ENCODE measurements at places on chromosomes 2 and 18.
A peak's percentile ranks its signal among the peaks of the same experiment; 100 is the strongest.

GRCh38 chr2:218894151-218894879, 13.7 kb downstream of the WNT10A start:
- no peak for DNase-seq

DNA sequence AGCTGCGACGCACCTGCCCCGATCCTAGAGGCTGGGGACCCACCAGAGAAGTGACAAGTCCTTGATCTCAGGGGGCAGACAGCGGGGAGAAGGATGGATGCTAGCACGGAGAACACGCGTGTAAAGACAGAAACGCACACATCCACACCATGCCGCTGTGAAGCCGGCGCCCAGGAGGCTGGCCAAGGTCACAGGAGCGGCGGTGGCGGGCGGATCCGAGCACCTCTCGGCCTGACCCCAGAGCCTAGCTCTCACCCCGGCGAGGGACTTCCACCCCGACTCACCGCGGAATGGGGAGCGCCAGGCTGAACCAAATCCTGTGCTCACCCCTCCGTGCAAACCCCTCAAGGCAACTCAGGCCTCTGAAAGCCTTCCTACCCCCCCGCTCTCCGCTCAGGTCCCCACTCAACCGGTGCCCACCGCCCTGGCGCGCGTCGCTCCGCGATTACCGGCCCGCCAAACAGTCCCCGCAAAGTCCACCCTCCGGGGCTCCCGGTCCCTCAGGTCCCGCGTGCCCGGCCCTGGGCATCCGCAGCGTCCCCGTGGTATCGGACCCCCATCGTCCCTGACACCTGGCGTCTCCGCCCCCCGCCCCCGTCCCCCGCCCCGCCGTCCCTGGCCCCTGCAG, 460 bp upstream of the LRRFIP1 start:
- peak; percentile 42 for DNase-seq

DNA sequence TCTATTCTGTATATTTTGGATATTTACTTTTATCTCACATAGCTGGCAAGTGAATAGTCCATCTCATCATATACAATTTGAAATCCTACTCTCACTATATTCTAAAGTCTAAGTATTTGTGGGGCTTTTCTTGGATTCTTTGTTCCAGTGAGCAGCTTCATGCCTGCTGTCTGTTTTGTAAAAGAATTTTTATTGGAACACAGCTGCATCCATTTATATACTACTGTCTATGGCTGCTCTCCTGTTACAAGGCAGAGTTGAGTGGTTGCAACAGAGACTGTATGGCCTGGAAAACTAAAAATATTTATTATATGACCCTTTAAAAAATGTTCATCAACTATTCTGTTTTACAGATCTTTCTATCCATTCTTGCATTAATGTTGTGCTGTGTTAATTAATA, 193.3 kb upstream of the KLHL14 start:
- DNase-seq = no peak

DNA sequence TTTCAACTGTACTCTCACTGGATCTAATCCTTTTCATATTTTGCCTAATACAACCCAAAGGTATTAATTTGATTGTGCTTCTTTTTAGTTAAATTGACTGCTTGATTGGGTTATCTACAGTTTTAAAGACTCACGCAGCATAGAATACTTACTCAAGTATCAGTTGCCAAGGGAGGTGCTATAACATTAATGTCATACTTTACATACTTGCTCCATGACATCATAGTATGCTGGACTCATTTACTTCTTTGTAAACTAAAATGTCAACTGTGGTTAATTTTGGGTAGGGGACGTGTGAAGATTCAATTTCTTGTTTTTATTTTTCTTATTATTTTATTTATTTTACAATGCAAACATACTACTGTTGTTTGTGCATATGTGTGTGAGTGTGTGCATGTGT, 716.2 kb upstream of the VRK2 start:
- DNase-seq = no peak

GRCh38 chr2:28432362-28432761, 39.7 kb downstream of the FOSL2 start:
- no peak for DNase-seq

- DNase-seq = no peak
These were observed 150.9 kb downstream of the ACTR3 start for GRCh38 chr2:114040826-114041225.

GRCh38 chr2:182652326-182652725, 63.7 kb upstream of the DNAJC10 start:
- DNase-seq = no peak

DNA sequence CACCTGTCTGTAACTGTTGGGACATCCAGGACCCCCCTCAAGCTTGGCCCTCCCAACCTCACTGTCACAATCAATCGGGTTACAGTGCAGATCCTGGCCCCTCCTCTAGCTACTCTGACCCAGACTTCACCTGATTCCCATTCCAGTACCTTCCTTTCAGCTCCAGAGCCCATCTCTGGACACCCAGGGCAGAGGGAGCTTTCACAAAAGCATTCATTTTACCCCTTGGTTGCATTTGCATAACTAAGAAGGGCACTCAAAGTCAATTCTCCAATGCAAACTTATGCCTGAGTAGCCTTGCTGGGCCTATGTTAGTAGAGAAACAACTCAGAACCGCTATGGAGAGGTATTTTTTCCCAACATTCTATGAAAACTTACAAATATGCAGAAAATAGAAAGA, 7.4 kb downstream of the ZAP70 start:
- no peak for DNase-seq

DNA sequence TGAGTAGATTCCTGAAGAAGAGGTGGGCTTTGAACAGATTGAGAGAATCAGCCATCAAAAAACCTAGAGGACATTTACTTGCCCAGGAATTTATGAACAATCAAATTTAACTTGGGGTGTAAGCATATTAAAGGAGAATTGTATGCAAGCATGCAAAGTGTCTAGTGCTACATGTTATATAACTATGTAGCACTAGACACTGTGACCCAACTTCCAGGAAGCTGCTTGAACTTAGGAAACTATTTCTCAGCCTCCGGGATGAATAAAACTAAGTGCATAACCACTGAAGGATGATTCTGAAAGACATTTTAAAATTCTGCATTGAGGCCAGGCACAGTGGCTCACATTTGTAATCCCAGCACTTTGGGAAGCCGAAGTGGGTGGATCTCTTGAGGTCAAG, 12.4 kb downstream of the MFF start:
- DNase-seq = no peak

- DNase-seq = no peak
These were observed 4.1 kb downstream of the MBD2 start for GRCh38 chr18:54220406-54220805.

GRCh38 chr2:33426666-33427231, 49.7 kb upstream of the RASGRP3 start:
- no peak for DNase-seq

- no peak for DNase-seq
These were observed 123.1 kb downstream of the EIPR1 start for GRCh38 chr2:3254442-3254941.

DNA sequence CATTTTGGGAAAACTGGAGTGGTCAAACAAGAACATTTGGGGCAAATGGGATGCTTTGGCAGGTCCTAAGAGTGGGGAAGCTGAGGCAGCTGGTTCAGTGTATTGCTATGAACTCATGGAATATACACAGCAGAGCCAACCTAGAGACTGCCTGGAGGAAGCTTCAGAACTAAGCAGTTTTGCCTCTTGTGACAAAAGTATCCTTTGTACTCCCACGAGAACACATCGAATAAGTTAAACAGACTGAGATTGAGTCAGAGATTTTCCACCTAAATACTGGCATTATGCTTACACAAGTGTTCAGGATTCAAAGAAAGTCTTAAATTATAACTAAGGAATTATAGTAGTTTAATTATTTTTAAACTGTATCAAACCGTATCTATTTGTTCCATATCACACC, 5.2 kb upstream of the ARMC9 start:
- DNase-seq = no peak

DNA sequence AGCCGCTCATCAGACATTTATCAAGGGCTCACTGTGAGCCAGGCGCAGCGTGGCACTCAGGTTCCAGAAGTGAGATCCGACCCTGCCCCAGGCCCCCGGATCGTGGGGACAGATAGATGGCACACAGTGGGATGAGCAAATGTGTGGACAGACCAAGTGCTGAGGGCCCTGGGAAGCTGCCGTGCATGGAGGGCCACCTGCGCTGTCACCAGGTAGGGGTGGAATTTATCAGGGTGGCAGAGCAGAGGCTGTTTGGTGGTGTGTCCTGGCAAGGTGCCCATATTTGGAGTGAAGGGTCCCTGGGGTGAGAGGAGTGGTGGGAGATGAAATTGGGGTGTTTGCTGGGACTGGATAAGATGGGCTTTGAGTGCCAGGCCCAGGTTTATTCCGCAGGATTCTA, 92.8 kb upstream of the HS6ST1 start:
- DNase-seq = no peak

GRCh38 chr2:47002480-47003381, 87.1 kb upstream of the MCFD2 start:
- DNase-seq = peak; percentile 63

DNA sequence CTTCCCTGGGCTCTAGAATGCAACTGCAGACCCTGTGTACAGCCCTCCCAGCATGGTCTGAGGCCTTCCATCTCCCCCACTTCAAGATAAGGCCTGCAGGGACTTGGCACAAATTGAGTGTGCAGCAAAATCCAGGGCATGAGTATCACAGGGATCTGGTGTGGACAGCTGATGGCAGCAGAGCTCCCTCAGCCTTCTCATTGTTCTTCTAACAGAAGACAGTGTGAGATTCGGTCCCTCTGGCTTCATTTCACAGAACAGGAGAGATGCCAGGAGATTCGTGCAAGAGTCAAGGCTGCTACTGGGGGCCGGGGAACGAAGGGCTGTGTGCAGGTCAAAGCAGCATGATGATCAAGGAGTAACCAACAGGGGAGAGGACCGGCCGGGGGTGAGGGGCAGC, 85.8 kb downstream of the UXS1 start:
- DNase-seq = no peak

- no peak for DNase-seq
These were observed 54.7 kb upstream of the ARL5A start for GRCh38 chr2:151882786-151883445.

DNA sequence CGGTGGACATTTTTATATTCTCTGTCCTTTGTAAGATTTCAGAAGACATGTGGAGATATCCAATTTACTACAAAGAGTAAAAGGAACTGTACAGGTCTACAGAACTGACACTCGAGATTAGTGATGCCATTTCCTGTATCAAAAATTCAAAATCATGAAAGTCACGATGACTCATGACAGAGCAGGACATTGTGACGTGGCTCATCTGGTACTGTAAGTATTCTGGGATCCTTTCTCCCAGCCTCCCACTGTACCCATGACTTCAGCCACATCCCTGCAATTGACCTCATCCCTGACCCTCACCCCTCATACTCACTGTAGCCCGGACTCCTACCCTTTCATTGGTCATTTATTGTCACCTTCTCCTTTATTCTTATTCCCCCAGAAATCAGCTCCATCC, 736.5 kb downstream of the EPHA4 start:
- DNase-seq = no peak

GRCh38 chr2:34254272-34254878, 655.3 kb upstream of the FAM98A start:
- no peak for DNase-seq

- DNase-seq = no peak
These were observed 310.9 kb downstream of the PRKCE start for GRCh38 chr2:45962177-45962921.

DNA sequence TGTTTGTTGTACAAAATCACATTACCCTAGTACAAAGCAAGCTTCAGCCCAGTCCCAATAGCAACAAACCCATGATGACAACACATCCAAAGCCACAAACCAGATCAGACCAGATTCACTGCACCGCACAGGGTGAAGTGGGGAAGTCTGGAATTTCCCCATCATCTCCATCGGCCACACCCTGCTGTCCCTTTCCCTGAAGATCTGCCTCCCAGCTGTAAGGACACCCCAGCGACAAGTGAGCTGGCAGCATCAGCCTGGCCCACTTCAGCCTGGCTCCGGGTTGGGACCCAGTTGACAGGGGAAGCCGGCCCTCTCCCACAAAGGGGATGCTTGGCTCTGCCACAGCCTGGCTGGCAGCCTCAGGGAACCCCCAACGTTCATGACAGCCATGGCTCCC, 207.6 kb downstream of the MGAT5 start:
- DNase-seq = no peak

GRCh38 chr2:36770542-36771287, 74.2 kb downstream of the VIT start:
- peak; percentile 63 for DNase-seq

DNA sequence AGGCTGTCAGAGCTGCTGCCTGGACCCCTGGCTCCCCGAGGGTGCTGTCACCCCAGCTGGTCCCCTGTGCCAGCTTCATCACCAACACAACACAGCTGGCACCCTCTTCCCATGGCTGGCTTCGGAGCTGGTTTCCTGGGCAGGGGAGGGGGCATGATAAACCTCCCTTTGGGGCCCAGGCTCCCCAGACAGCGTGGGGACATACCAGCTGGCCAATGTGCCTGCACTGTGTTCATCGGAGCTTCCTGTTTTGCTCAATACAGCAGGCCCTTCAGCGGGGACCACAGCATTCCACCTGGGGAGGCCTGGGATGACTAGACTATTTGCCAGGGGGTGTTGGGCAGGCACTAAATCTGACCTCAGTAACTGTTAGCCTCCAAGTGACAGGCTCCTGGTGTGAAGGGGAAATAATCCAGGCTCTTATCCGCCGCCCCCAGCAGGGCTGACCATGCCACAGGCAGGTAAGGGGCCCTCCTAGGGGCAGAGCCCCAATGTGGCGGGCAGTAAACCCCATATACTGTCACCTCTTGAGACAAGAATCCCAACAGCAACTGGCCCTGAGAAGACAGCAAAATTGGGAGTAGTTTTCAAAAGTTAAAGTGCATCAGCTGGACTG, 44.6 kb downstream of the EMX1 start:
- DNase-seq = no peak

DNA sequence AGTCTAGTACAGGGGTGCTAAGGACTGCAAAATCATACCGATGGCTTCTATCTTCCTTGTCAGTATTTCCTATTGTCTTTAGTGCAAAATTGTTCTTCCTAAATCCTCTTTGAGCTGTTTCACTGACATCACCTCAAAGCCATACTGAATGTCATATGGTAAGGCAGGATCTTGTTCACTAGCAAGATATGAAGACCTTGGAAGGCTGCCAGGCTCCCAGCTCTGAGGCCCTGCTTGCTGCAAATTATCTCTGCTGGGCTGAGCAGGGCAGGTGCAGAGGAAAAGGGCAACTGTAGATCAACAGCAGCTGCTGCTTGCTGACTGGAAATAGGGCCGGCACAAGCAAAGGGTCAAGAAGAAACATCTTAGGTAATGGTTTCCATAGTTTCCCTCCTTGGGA, 58.2 kb downstream of the PMAIP1 start:
- DNase-seq = peak; percentile 37

GRCh38 chr2:158966312-158966711, 2.1 kb upstream of the TANC1 start:
- DNase-seq = no peak

- DNase-seq = no peak
These were observed 81.2 kb downstream of the SH3YL1 start for GRCh38 chr2:182509-183122.
